Sciatic nerve (tissue), 2 donors: ENCODE measurements at places on chromosomes 3 and 15. TPM values are rescaled to one million over a fixed set of nuclear protein-coding genes. Genes with fewer than 3 reads are reported as not detected.

DNA sequence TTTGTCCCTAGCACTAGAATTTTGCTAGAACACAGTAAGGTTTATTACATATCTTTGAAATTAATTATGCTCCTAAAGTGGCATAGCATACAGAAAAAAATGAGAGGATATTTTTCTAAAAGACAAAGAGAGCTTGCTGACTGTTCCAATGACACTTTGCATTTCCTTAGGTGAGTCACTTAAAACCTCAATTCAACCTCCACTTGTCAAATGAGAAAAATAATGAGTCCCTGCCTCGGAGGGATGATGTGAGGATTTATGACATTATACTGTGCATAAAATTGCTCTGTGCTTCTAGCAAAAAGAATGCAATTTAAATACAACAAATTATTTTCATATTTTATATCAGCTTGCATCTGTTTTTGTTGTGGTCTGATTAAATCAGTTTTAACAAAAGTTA lies 1417.0 kb upstream of the ALCAM start:
- DNase-seq, result no peak

DNA sequence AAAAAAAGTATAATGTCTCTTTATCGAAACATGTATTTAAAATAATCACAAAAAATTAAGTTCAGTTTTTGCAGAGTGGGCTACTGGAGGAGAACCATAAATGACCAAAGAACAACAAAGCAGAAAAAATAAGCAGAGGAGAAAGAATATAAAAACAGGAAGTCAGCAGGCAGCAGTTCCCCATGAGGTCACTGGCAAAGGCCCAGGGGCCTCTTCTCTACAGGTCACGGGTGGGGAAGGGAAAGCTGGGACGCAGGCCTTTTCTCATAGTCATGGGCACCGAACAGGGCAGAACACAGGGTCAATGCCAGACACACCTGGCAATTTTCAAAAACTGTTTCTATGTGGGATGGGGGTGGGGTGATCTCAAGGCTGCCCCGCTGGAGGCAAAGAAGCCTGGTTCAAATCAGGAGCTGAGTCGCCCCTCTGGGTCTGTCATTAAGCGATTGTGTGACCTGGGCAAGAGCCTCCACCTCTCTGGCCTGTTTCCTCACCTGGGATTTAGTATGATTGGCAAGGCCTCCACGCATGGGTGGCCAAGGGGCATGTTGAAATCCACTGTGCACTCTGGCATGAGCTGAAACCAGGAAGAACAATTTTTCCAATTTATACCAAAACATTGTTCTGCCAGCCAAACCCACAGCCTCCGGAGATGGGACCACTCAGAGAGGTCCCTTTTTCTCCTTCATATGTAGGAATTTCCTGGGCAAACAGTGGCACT lies 43.8 kb upstream of the UACA start:
- peak; percentile 86 for DNase-seq

Gene RAB5A
- 66.9 TPM for total RNA-seq

DNA sequence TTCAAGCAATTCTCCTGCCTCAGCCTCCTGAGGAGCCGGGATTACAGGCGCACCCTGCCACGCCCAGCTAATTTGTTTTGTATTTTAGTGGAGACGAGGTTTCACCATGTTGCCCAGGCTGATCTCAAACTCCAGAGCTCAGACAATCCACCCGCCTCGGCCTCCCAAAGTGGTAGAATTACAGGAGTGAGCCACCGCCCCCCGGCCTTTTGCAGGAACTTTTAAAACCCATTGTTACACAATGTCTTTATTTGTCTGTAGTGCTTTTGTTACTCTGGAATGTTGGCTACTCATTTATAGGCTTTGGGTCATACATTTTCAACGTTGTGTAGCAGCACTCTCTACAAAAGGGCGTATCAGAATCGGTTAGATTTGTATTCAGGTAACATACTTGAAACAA lies 499.1 kb downstream of the ROBO2 start:
- no peak for DNase-seq

DNA sequence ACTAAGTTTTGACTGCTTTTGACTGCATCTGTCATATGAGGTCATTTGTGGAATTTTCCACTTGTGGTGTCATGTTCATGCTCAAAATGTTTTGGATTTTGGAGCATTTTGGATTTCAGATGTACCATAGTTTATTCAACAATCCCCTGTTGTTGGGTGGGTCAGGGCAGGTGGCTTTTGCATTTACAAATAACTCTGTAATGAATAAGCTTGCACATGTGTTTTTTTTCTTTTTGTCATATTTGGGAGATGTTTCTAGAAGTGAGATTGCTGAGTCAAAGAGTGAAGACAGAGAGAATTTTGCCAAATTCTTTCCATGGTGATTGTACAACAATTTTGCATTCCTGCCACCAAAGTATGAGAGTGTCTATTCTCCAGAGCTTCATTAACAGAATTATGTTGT lies 62.4 kb upstream of the ADPGK start:
- no peak for DNase-seq

Gene TMEM108
- total RNA-seq, result 0.67 TPM

GRCh38 chr3:27114684-27115083 lies 254.5 kb downstream of the NEK10 start:
- no peak for DNase-seq

Gene CASR
- not detected for total RNA-seq

Gene SPINT1
- total RNA-seq, result 4.0 TPM

GRCh38 chr3:41265823-41266273 lies 66.5 kb downstream of the CTNNB1 start:
- no peak for DNase-seq

GRCh38 chr3:194259982-194260766 lies 91.0 kb downstream of the CPN2 start:
- no peak for DNase-seq
